ENCODE measurements at places on chromosomes 1 and 21.

- DNase-seq = no peak
Measured at GRCh38 chr1:5903031-5903430, 89.2 kb downstream of the NPHP4 start.

DNA sequence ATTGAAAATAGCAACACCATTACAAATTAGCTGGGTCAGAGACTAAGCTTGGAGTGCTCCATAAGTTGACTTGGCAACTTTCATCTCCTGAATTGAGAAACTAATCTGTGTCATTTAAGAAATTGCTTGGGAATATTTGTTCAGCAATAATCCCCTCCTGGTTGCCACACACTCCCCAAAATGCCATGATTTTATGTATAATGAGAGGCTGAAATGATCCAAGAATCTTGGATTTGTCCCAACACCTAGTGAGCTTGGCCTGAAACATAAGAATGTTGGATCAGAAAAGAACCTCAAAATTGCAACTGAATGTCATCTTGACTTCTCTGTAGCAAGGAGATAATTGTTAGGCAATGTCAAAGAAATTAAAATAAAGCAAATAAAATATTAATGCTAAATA is 805.9 kb upstream of the ADAMTS5 start:
- no peak for DNase-seq

GRCh38 chr21:38921511-38922251 is 116.0 kb downstream of the ETS2 start:
- no peak for DNase-seq

- DNase-seq = no peak
Measured at GRCh38 chr1:22841860-22842281, 130.8 kb downstream of the LACTBL1 start.

GRCh38 chr1:3320246-3321152 is 134.0 kb upstream of the ARHGEF16 start:
- DNase-seq = no peak
